Upper lobe of right lung (tissue), 1 donor: ENCODE measurements at places on chromosomes 6 and 20. TPM values are rescaled to one million over a fixed set of nuclear protein-coding genes. Genes with fewer than 3 reads are reported as not detected.

RPL7L1 gene
- 64.9 TPM for total RNA-seq

DNA sequence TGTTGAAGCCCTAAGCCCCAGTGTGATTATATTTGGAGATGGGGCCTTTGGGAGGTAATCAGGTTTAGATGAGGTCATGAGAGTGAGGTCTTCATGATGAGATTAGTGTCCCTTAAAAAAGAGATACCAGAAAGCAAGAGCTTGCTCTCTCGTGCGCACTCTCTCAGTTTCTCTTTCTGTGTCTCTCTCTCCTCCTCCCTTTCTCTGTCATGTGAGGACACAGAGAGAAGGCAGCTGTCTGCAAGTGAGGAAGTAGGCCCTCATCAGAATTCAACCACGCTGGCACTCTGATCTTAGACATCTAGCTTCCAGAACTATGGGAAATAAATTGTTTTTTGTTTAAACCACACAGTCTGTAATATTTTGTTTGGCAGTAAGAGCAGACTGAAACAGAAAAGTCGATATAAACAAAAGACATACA is 180.5 kb downstream of the IBTK start:
- no peak for DNase-seq
- no peaks in the 10 kb centered on the region for H3K4me1 ChIP-seq
- no peak overlapping the region for H3K27ac ChIP-seq
- H3K27me3 ChIP-seq = no peaks in the 10 kb centered on the region

DNA sequence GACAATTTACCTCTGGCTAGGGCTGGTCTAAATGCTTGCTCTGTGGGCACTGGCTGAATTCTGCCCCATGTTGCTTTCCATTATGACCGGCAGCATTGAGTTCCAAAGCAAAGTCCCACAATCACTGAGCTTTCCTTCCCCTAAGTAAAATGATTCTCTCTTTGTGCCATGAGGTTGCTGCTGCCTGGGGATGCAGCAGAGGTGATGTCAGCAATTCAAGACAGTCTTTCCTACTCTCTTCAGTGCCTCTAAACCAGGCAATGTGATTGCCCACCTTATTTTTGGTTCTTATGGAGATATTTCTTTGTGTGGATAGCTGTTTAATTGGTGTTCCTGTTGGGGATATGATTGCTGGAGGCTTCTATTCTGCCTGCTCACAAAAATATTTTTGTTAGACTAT is 1043.9 kb upstream of the EPHA7 start:
- H3K27ac ChIP-seq = no peak overlapping the region

DNA sequence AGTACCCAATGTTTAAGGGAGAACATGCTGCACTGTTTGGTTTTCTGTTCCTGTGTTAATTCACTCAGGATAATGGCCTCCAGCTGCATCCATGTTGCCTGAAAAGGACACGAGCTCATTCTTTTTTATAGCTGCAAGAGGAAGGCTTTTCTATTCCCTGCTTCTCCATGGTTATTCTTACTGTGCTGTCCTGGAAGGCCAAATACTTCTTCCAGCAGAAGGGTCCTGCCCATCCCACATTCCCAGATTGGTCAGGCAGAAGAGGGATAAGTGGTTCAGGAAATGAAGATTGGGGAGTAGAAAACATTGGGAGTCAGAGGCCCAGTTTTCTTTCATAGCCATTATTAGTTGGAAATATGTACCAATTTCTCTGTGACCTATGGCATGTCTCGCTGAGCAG is 122.4 kb downstream of the TCP11 start:
- H3K27ac ChIP-seq = peak overlapping the region; percentile 83
- H3K36me3 ChIP-seq = peaks cover 7% of the 10 kb centered on the region
- peaks cover 37% of the 10 kb centered on the region for H3K4me1 ChIP-seq
- DNase-seq = no peak
- peak overlapping the region; percentile 53 for H3K4me3 ChIP-seq
- no peaks in the 10 kb centered on the region for H3K27me3 ChIP-seq

GRCh38 chr6:136073216-136073615 is 176.9 kb downstream of the MTFR2 start:
- DNase-seq = no peak
- H3K4me1 ChIP-seq = no peaks in the 10 kb centered on the region
- H3K36me3 ChIP-seq = no peaks in the 10 kb centered on the region
- no peaks in the 10 kb centered on the region for H3K27me3 ChIP-seq
- H3K27ac ChIP-seq = no peak overlapping the region
- no peak overlapping the region for H3K4me3 ChIP-seq

DNA sequence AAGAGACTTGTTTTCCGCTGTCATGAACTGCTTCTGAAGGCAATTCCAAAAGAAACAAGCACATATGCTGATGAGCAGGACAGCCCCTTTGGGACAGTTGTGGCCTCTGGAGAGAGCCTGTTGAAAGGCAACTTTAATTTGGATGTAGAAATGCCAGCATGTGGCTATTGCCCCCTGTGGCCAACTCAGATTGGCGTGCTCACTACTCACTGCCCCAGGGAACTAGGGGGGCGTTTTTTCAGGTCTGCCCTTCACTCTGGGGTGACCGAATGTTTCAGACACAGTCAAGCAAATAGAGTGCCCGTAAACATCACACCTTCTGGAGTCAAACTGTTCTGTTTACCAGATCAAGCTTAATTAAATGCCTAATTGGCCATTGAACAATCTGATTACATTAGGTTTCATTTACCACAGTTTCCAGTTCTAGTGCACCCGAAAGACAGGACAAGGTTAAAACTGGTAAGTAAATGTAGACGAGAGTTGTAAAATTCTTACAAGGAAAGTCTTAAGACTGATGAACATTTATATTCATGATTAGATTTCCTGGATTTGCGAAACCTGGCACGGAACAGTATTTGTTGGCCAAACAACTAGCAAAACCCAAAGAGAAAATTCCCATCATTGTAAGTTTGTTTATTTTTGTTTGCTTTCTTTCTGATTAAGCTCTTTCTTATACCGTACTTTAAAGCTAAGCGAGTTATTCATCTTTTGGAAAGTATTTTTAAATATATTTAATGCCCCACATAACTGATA is 75.9 kb upstream of the SYNJ2 start:
- H3K4me3 ChIP-seq = no peak overlapping the region
- H3K36me3 ChIP-seq = peaks cover 34% of the 10 kb centered on the region
- H3K4me1 ChIP-seq = no peaks in the 10 kb centered on the region
- DNase-seq = no peak
- H3K27ac ChIP-seq = no peak overlapping the region
- H3K27me3 ChIP-seq = no peaks in the 10 kb centered on the region

- no peak for DNase-seq
- H3K4me1 ChIP-seq = peaks cover 8% of the 10 kb centered on the region
- no peak overlapping the region for H3K27ac ChIP-seq
- H3K36me3 ChIP-seq = no peaks in the 10 kb centered on the region
- no peak overlapping the region for H3K4me3 ChIP-seq
- no peaks in the 10 kb centered on the region for H3K27me3 ChIP-seq
Observed at GRCh38 chr6:53611342-53611741, 54.2 kb downstream of the KLHL31 start.

DNA sequence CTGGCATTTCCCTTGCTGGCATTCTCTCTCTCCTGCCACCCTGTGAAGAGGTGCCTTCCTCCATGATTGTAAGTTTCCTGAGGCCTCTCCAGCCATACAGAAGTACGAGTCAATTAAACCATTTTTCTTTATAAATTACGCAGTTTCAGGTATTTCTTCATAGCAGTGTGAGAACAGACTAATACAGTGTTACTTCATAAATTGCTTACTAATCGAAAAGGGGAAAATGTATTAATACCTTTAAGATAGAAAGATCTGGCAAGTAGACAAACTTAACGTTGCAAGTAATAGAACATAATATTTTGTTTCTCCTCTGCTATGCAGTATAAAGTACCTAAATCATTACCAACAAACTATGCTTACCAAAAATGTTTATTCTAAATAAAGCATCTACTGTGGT is 178.3 kb upstream of the LAMA2 start:
- no peaks in the 10 kb centered on the region for H3K27me3 ChIP-seq
- H3K36me3 ChIP-seq = no peaks in the 10 kb centered on the region
- H3K4me1 ChIP-seq = no peaks in the 10 kb centered on the region
- H3K27ac ChIP-seq = no peak overlapping the region
- no peak overlapping the region for H3K4me3 ChIP-seq

GRCh38 chr6:144083172-144083571 is 12.2 kb downstream of the SF3B5 start:
- no peaks in the 10 kb centered on the region for H3K4me1 ChIP-seq
- H3K27me3 ChIP-seq = no peaks in the 10 kb centered on the region
- no peak overlapping the region for H3K27ac ChIP-seq

GRCh38 chr6:217048-217659 is 75.1 kb upstream of the DUSP22 start:
- H3K4me3 ChIP-seq = no peak overlapping the region
- no peak overlapping the region for H3K27ac ChIP-seq
- H3K27me3 ChIP-seq = no peaks in the 10 kb centered on the region
- DNase-seq = peak; percentile 63

DNA sequence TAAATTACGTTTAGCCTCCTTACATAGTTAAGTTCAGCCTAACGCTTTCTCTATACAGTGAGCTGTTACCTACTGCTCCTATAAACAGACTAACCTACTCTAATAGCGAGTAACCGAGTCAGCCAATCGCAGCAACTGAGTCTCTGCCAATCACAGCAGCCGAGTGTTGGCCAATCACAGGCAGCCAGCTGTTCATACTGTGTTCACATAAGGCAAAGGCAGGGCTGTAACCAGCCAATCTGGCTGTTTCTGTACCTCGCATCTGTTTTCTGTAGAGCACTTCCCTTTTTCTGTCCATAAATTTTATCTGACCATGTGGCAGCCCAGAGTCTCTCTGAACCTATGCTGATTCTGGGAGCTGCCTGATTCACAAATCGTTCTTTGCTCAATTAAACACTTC is 263.9 kb upstream of the JARID2 start:
- no peaks in the 10 kb centered on the region for H3K27me3 ChIP-seq
- H3K27ac ChIP-seq = no peak overlapping the region

POLH gene
- total RNA-seq = 21.4 TPM

DNA sequence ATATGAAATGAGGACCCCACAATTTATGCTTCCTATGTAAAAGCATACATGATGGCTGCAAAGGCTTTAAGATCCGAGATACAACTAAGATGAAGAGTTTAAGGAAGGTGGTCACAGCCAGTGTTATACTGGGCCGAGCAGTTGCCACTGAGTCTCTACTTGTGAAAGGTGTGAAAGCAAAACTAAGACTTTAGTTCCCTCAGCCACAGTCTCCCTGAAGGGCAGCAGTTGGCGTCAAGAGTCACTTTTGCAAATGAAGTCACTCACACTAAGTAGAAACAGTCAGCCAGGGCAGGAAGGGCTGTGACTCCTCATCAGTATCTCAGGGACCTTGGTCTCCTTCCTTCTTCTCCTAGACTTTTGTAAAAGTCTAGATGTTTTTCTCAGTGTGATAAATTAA is 191.6 kb upstream of the MCHR2 start:
- DNase-seq = no peak
- no peak overlapping the region for H3K27ac ChIP-seq

DNA sequence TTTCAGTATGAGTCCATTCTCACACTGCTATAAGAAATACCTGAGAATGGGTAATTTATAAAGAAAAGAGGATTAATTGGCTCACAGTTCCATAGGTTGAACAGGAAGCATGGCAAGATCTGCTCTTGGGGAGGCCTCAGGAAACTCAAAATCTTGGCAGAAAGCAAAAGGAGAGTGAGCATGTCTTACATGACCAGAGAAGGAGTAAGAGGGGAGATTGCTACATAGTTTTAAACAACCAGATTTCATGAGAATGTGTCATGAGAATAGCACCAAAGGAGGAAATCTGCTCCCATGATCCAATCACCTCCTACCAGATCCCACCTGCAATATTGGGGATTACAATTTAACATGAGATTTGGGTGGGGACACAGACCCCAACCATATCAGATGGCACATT is 672.4 kb downstream of the HTR1B start:
- H3K4me3 ChIP-seq = no peak overlapping the region
- H3K27ac ChIP-seq = no peak overlapping the region
- H3K27me3 ChIP-seq = no peaks in the 10 kb centered on the region
- no peak for DNase-seq

TENT5A gene
- 17.2 TPM for total RNA-seq

GRCh38 chr20:48201188-48201587 is 415.9 kb upstream of the SULF2 start:
- H3K4me3 ChIP-seq = no peak overlapping the region
- H3K4me1 ChIP-seq = no peaks in the 10 kb centered on the region
- no peaks in the 10 kb centered on the region for H3K27me3 ChIP-seq
- H3K27ac ChIP-seq = no peak overlapping the region

GRCh38 chr20:2314759-2315439 is 19.1 kb downstream of the TGM3 start:
- no peaks in the 10 kb centered on the region for H3K36me3 ChIP-seq
- peaks cover 8% of the 10 kb centered on the region for H3K27me3 ChIP-seq
- DNase-seq = no peak
- no peak overlapping the region for H3K27ac ChIP-seq

- no peaks in the 10 kb centered on the region for H3K36me3 ChIP-seq
- DNase-seq = peak; percentile 38
- no peak overlapping the region for H3K4me3 ChIP-seq
- H3K27me3 ChIP-seq = no peaks in the 10 kb centered on the region
- H3K27ac ChIP-seq = no peak overlapping the region
- peaks cover 27% of the 10 kb centered on the region for H3K4me1 ChIP-seq
Observed at GRCh38 chr6:158010591-158011477, 29.2 kb downstream of the SYNJ2 start.

- H3K4me1 ChIP-seq = peaks cover 18% of the 10 kb centered on the region
- peak overlapping the region; percentile 93 for H3K27ac ChIP-seq
- peaks cover 17% of the 10 kb centered on the region for H3K36me3 ChIP-seq
- no peak for DNase-seq
- peak overlapping the region; percentile 96 for H3K4me3 ChIP-seq
- H3K27me3 ChIP-seq = no peaks in the 10 kb centered on the region
Observed at GRCh38 chr6:31794866-31795615, 511 bp downstream of the VARS1 start.

ACTL10 gene
- total RNA-seq = 1.3 TPM

GRCh38 chr6:13550656-13551055 is 23.7 kb upstream of the SIRT5 start:
- no peaks in the 10 kb centered on the region for H3K36me3 ChIP-seq
- DNase-seq = no peak
- no peak overlapping the region for H3K27ac ChIP-seq

C6orf15 gene
- total RNA-seq = not detected

DNA sequence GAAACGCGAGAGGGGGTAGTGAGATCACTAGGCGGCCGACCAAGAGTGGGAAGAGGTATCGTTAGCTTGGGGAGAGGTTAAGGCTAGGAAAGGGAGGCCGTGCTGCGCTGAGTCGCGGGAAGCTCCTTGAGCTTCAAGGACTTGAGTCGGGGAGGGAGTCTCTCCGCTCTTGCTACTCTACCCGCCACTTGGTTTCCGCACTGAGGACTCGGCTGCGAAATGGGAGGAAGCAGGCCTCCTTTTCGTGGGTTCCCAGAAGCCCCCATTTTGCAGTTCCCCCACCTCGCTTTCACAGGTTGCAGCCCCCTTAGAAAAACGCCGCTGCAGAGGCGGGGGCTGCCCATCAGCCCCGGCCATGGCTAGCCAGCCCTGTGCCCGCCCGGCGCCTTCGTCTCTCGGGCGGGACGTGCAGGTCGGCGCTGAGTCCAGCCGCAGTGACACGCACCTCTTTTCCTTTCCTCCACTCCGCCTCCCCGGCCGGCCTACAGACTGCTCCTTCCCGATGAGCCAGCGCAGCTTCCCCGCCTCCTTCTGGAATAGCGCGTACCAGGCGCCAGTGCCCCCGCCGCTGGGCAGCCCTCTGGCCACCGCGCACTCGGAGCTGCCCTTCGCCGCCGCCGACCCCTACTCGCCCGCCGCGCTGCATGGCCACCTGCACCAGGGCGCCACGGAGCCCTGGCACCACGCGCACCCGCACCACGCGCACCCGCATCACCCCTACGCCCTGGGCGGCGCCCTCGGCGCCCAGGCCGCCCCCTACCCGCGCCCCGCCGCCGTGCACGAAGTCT is 4.9 kb downstream of the VGLL2 start:
- no peak for DNase-seq
- H3K4me1 ChIP-seq = peaks cover 6% of the 10 kb centered on the region
- no peak overlapping the region for H3K27ac ChIP-seq
- H3K36me3 ChIP-seq = no peaks in the 10 kb centered on the region
